ENCODE measurements at places on chromosomes 11 and 22.

DNA sequence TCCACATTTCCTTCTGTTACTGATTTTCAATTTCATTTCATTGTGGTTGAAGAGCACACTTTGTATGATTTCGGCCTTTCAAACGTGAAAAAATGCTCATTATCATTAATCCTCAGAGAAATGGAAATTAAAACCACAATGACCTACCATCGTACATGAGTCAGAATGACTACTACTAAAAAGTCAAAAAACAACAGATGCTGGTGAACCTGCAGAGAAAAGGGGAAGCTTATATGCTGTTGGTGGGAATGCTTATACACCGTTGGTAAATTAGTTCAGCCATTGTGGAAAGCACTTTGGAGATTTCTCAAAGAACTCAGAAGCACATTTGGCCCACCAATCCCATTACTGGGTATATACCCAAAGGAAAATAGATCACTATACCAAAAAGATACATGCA lies 57.6 kb downstream of the DLG2 start:
- DNase-seq, result no peak

GRCh38 chr11:123052901-123053721 lies 8.8 kb downstream of the HSPA8 start:
- no peak for DNase-seq

DNA sequence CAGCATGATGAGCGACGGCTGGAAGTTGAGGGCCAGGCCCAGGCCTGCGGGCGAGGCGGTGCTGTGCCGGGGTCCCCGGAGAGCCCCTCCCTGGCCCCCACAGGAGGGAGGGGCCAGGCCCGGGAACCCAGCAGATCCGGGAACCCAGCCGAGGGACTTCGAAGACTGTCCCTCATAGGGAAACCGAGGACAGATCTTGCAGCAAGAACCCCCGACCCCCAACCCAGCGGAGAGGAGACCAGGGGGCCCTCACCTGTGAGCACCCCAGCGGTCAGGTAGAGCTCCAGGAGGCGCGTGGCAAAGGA lies 2.4 kb downstream of the SLC16A8 start:
- no peak for DNase-seq

DNA sequence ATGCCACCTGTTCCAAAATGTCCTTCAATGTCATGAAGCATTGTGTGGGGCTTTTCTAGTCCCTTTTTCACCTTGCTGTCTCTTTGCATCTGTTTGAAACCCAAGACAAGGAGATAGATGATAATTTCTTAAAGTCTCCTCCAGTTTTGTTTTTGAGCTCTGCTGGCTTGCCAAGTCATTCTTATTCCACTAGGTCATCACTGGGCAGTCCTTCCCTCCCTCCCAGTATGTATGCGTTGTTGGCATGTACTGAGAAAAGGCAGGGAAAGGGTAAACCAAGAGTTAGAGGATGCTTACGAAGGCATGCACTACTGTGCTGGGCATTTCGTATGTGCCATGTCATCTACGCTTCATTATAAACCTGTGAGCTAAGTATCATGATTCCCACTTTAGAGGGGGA lies 78.6 kb downstream of the PARVA start:
- DNase-seq, result peak; percentile 53

- no peak for DNase-seq
These were observed 26.3 kb downstream of the TOLLIP start for GRCh38 chr11:1283091-1283511.

DNA sequence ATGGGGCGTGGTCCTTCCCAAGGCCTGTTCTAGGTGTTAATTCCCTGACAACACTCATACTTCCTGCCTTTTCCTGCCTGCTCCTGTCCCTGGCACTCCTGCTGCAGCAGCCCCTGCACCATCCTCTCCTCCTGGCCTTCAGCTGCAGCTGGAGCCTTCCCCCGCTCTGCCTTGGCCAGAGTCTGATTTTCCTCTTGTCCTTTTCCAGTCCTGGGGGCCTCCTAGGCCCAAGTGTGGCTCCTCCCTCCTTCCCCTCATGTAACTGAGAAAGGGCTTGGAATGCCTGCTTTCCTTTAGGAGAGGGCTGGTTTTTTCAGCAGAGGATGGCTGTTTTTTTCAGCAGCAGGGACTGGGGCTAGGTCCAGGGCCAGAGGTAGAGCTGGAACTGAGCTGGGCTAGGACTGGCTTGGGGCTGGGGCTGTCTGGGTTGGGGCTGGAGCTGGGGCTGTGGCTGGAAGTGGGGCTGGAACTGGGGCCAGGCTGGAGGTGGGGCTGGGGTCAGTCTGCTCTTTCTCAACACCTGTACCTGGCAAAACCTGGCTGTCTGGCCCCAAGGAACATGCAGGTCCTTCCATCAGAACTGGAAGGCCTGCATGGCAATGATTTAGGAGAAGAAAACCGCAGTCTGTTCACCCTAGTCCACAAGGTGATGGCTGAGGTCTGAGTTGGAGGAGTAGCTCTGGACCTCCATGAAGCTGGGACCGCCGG lies 23.6 kb downstream of the ZC3H7B start:
- no peak for DNase-seq

- no peak for DNase-seq
These were observed 48.9 kb downstream of the PHF21A start for GRCh38 chr11:46072172-46072964.

DNA sequence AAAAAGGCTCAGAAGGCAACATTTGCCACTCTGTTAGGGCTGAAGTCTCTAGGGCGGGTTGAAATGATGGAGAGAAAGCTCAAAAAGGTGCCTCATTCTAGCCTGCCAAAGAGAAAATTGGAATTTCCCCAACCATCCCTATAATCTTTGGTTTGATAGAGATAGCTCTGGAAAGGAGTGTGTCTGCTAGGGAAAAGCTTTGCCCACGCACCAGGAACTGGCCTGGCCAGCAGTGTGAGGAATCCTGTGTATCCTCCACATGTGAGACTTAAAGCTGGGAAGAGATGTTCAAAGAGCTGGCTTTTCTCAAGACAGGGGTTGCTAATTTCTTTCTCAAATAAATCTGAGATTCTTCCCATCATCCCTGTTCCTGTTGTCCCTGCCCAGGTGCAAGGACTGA lies 193.7 kb downstream of the OPCML start:
- DNase-seq, result no peak

Data from choroid plexus epithelial cell (primary cell).